ENCODE measurements at places on chromosomes 4 and X. TPM values are rescaled to one million over a fixed set of nuclear protein-coding genes. Genes with fewer than 3 reads are reported as not detected.

Gene BRS3
- not detected for total RNA-seq

Gene CTAG2
- not detected for total RNA-seq

Gene SSX7
- not detected for total RNA-seq

Gene DIPK2B
- total RNA-seq: not detected

Gene ASB9
- not detected for total RNA-seq

Gene SYP
- total RNA-seq: 0.08 TPM

Gene SPANXC
- total RNA-seq: not detected

Gene CYP4V2
- total RNA-seq: 8.5 TPM

Gene PDZD11
- total RNA-seq: 51.2 TPM

Gene TEX13C
- not detected for total RNA-seq

Gene TRO
- total RNA-seq: 18.3 TPM

Gene SLC2A9
- total RNA-seq: 4.0 TPM

Gene ANK2
- 17.0 TPM for total RNA-seq

Gene P2RY4
- total RNA-seq: under 0.01 TPM

Gene C4orf36
- total RNA-seq: 2.8 TPM

Gene CSAG3
- not detected for total RNA-seq

Gene SMIM10L2A
- 0.35 TPM for total RNA-seq

Gene DRD5
- total RNA-seq: not detected

Gene GLRB
- total RNA-seq: 4.5 TPM

Gene ZNF185
- 22.0 TPM for total RNA-seq

Gene FATE1
- total RNA-seq: not detected

Gene SMR3A
- total RNA-seq: not detected

Gene CXXC4
- total RNA-seq: not detected
